ENCODE measurements at places on chromosomes 12 and 14. TPM values are rescaled to one million over a fixed set of nuclear protein-coding genes. Genes with fewer than 3 reads are reported as not detected.

Gene LDHB
- total RNA-seq: 1,654 TPM

Gene SDR9C7
- total RNA-seq: not detected

Gene BEGAIN
- 6.6 TPM for total RNA-seq

Gene RNF212B
- total RNA-seq: not detected

Gene ARMH4
- 20.2 TPM for total RNA-seq

Gene TEP1
- 12.9 TPM for total RNA-seq

Gene GSC
- total RNA-seq: 0.97 TPM

Gene TMPRSS12
- total RNA-seq: not detected

Gene FBXO33
- 13.1 TPM for total RNA-seq

Gene POU6F1
- total RNA-seq: 2.6 TPM

Gene TTC9
- total RNA-seq: 34.2 TPM

Gene RNASE1
- 0.56 TPM for total RNA-seq

Gene ADAM21
- total RNA-seq: not detected

Gene LAG3
- 1.0 TPM for total RNA-seq

Gene ST8SIA1
- 5.1 TPM for total RNA-seq

Gene KLRD1
- 0.03 TPM for total RNA-seq

Gene KCNK10
- total RNA-seq: 1.0 TPM

Gene SERPINA9
- not detected for total RNA-seq

Gene CLEC7A
- not detected for total RNA-seq

Gene SPIC
- total RNA-seq: not detected

Gene OR6S1
- total RNA-seq: not detected

Gene TOMM20L
- not detected for total RNA-seq

Gene HSPB8
- 4.7 TPM for total RNA-seq

Gene DTX1
- total RNA-seq: 4.7 TPM

Gene GAS2L3
- 13.5 TPM for total RNA-seq

Measured in GM23338 (cell line).